ENCODE measurements at places on chromosomes 4 and X.

DNA sequence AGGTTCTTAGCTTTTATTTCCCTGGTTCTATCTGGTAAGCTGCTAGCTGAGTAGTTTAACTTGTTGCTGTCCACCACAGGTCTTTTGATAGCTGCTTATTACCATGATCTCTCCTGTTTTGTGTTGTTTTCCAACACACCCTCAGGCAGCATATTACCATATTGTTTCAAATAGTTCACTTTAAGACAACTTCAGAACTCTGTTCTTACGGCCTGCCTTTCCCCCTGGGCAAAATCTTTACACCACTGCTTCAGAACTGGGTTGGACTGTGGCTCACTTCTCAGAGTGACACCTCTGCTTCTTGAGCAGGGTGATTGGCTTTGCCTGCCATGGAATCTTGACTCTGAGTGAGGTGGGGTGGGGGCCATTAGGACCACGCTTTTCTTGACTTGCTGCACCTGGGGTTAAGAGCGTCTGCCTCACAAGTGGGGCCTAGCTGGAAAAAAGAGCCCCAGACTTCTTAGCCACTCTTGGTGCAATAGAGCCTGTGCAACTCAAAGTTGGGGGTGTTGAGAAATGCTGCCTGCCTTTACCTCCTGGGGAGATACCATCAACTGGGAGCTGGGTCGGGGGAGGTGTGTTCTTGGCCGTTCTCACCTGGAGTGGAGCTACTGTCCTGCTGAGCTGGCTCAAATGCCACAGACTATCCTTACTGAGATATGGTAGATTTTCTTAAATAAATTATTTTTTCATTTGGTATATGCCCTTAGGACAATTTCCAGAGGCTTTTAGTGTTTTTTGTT lies 23.4 kb downstream of the USP9X start:
- no peak for DNase-seq

- no peak for DNase-seq
Measured at GRCh38 chrX:118724775-118725174, 2.6 kb upstream of the IL13RA1 start.

- no peak for DNase-seq
Measured at GRCh38 chr4:102493794-102494193, 7.4 kb upstream of the NFKB1 start.

- DNase-seq, result no peak
Measured at GRCh38 chr4:130419211-130419975, 1323.4 kb downstream of the C4orf33 start.

- no peak for DNase-seq
Measured at GRCh38 chrX:110043506-110043905, 40.6 kb downstream of the TMEM164 start.

All from stimulated activated CD8-positive, alpha-beta memory T cell treated with anti-CD3 and anti-CD28 coated beads, Interleukin-7, amount 100 ng/mL, for 1 hour (primary cell).